ENCODE measurements at places on chromosomes 7 and 10. TPM values are rescaled to one million over a fixed set of nuclear protein-coding genes. Genes with fewer than 3 reads are reported as not detected.
A peak's percentile ranks its signal among the peaks of the same experiment; 100 is the strongest.

- no peak for DNase-seq
Measured at GRCh38 chr10:68606918-68607317, 46.8 kb downstream of the TET1 start.

DNA sequence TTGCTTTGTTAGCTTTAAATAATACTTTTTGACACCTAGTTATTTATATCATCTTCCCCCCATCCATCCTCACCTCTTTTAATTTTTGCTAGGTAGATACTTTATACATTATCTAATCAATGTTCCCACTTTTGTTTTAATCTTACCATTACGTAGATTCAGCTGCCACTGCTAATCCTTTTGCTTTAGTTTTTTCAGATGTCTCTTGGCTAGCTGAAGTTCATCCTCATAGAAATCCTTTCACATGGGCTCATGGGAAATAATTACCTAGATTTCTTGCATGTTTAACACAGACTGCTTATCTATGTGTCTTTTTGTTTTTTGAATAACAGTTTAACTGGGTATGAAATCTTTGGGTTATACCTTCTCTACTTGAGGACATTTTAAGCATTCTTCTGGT, 60.1 kb downstream of the ZNRF2 start:
- peak; percentile 62 for DNase-seq

DNA sequence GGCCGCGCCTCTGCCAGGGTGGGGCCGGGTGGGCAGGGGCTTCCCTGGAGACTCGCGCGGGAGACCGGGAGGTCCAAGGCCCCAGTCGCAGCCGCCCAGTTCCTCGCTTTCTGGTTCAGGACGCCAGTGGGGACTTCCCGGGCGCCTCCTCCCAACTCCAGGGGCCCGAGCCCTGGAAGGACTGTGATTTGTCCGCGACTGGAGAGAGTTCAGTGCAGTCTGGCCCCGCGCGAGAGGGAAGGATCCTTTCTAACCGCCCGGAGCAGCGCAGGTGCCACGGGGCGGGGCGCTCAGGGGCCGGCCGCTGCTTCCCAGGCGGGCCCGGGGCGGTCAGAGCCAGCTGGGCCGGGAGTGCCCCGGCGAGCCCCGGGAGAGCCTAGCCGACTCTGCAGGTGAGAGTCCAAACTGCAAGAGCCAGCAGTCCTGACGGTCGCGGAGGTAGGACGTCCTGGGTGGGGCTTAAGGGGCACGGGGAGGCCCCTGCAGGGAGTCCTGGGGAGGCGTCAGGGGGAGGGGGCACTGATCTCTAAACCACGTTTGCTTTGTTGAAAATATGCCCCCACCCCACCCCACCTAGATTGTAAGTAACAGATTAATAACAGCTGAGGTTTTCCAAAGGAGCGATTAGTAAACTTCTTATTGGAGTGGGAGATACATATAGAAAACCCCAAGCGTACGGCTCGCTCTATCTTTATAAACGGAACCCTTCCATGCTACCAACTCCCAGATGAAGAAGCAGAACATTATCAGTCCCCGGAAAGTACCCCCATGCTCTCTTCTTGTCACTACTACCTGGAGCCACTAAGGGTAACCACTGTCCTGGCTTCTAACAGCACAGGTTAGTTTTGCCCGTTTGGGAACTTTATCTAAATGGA, 8.2 kb downstream of the NKX2-3 start:
- no peak for DNase-seq

DNA sequence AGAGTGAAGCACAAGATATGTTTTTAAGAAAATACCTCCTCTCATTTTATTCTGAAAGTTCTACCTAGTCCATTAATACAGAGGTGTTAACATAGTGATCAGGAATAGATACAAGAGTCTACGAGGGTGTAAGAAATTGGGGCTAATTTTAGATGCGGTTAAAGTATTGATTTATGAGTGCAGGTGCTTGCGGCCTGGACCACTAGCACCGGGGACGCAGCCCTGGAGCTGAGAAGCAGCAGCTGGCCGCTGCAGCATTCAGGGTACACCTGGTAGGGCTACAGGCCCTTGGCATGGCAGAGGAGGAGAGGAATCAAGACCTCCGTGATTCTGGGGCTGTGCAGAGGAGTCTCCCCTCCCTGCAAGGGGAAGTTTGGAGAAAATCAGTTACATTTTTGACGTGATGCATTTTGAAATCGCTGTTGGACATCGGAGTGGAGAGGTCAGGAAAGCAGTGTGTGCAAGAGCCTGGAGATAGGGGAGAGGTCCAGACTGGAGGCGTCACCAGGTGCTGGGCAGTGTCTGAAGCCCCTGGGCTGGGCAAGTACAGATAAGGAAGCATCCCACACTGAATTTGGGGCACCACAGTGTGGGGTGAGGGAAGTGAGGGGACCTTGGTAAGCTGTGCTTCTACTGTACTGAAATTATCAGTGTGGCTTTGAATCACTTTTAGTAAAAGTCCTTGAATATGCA, 112.3 kb downstream of the VWC2 start:
- DNase-seq = no peak

DNA sequence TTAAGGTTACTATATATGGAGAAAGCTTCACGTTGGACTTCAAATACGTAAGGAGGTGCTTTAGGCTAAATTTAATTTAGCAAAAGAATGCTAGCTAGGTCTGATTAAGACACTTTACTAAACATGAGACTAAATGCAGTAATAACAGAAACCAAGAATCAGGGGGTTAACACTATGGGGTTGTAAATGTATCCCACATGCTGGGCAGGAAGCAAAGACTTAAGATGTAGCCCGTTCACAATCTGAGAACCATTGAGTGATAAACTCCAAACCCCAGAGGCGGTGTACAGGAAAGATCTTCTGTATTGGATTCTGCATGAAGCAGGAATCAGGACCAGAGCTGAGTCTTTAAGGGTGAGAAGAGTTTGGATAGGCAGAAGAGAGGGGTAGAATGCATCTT, 60.4 kb downstream of the FZD1 start:
- DNase-seq = no peak

DNA sequence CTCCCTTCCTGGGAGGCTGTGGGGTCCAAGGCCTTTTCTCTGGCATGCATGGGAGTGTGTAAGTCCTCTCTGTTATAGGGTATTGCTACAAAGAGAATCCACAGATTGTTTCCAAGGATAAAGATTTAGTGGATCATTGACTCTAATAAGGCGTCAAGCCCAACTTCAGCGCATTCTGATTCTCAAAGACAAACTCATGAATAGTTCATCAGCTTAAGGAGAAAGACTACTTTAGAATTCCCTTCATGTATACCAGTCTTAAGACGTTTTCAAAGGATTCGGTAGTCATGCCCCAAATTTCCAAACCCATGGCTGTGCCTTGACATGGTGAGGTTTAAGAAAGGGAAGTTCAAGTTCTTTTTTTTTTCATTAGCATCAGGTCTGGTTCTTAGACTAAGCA, 46.6 kb upstream of the ABLIM1 start:
- no peak for DNase-seq

GRCh38 chr7:129875745-129876411, 76.9 kb downstream of the UBE2H start:
- DNase-seq = no peak

DNA sequence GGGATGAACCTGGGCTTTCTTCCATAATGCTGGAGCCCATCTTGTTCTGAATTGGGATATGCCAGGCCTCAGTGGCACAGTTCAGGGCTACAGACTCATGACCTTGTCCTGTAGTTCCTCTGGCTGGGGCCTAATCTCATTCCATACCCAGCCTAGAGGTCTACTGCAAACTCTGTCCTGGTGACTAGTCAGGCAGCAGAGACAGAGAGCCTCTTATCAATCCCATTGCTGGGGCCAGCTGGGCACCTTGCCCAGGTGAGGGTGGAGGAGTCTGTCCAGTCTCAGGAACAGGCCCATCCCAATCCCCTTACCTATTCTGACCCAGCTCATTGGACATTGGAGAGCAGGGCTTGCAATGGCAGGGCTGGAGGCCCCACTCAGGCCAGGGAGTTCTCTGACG, 28.0 kb upstream of the COMTD1 start:
- no peak for DNase-seq

GRCh38 chr7:141702047-141702567, at the start of gene DENND11:
Gene DENND11, minus strand, starts transcription at chr7:141702166. Its CDS starts 13 bp downstream, at chr7:141702153.
- DNase-seq = peak; percentile 42

PON1 gene
- 0.84 TPM for total RNA-seq

GRCh38 chr10:1044964-1045363, 4.0 kb downstream of the IDI1 start:
- no peak for DNase-seq

- DNase-seq = no peak
Measured at GRCh38 chr10:35600193-35600592, 4.9 kb upstream of the GJD4 start.

All from SJCRH30 (cell line).